Stimulated activated naive CD4-positive, alpha-beta T cell treated with Interleukin-2 at 50 U/mL for 16 hours (primary cell): ENCODE measurements at places on chromosomes 6 and 20.

DNA sequence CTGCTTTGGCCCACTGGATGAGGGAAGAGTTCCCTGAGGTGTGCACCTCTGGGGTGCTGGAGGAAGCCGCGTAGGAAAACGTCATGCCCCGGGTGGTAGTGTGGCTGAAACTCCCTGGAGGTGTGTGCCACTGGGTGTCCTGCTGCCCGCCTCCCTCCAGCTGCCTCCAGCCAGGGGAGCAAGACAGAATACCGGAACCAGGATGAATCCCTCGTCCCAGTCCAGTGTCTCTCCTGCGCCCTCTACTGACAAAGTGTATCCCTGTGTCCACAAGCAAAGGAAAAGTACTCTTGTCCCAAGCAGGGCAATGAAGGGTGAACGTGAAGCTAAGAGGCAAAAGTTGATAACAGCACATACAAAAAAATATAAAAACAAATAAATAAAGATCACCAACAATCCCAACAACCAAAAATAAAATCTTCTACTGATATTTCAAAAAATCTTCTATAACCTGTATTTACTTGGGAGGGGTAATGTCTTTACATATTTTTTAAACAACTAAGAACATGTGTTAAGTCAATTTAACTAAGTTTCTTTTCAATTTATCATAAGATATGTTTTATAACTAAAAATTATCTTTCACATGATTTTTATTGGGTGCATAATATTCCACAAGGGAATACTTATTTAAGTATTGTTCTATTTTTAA lies 437.6 kb downstream of the MAFB start:
- no peak for DNase-seq

- DNase-seq: no peak
These were observed 83.1 kb downstream of the THBS2 start for GRCh38 chr6:169170583-169170955.

- no peak for DNase-seq
These were observed 92.9 kb downstream of the PLEKHG1 start for GRCh38 chr6:150692604-150693003.

DNA sequence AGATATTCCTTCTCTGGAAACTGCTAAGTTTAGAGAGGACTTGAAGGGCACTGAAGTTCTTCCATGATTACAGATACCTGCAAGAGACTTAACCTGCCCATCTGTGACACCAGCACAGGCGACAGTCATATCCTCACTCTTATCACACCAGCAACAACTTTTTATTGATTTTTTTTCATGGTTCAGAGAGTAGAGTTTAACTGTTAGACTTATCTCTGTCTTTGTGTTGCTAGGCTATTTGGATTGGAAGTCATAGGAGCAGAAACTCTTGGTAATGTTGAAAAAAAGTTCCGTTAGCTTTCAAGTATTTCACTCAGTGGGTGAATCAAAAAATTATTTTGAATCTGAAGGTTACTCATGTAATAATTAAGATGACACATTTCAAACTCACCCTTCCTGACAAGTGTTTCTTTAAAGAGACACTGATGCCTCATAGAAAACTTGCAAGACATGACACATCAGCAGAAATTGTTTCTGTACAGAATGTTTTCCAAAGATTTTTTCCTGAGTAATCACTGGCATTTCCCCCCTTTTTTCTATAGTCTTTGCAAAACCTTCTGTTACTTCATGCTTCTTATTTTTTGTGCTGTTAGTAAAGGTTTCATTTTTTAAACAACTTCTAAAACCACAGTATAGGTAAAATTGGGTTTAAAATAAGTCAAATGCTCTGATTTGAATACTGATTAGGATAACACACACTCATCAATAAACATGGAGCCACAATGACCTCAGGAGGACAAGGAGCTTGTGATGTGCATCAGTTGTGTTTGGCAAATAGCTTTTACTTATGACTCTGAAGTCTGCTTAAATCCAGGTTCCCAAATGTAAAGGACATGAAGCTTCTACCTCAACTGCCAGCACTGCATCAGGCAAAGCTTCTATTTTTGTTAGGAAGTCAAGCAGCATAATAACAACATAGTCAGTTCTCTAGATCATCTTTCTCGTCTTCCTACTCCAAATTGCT lies 252.9 kb upstream of the MAN1A1 start:
- no peak for DNase-seq

DNA sequence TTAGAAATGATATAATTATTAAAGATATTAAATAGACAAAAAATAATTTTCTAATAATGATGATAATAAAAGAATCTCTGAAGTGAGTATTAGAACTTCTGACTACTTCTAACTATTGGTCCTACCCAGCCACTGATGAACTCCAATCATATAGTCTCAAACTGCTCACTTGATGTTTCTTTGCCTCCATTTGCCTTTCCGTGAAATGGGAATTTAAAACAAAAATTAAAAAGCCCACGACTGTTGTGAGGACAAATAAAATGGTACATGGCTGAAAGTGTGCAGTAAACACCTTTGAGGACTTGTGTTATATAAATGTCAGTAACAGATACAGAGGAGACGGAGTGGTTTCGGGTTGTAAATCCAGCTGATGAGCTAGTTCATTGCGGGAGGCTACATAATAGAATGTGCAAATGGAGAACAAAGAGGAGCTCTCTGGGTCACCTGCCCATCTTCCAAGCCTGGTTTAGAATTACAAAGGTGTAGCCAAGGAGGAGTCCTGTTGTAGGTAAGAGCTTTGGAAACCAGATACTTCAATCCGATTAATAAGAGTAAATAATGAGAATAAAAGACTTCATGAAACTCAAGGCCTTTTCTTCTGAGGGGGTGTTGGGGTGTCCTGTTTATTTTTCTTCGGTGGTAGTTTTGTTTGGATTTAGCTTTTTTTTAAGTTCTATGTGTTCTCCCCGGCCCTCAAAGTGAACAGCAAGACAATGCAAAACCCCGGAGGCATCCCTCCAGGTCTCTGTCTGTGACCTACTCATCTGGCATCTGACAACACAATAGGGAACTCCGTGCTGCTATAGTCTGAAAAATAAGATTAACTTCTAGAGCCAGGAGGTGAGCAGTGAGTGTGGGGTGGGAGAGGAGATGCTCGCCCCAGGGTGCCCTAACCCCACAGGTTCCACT lies 4.4 kb upstream of the PXDC1 start:
- DNase-seq: no peak

GRCh38 chr6:74826263-74826662 lies 379.6 kb downstream of the COL12A1 start:
- no peak for DNase-seq

- DNase-seq: no peak
These were observed 21.7 kb downstream of the CST9L start for GRCh38 chr20:23546435-23547144.

GRCh38 chr20:45987108-45987780 lies 15.2 kb upstream of the ZNF335 start:
- peak; percentile 66 for DNase-seq

- DNase-seq: no peak
These were observed 8.8 kb downstream of the PKIG start for GRCh38 chr20:44590980-44591778.

DNA sequence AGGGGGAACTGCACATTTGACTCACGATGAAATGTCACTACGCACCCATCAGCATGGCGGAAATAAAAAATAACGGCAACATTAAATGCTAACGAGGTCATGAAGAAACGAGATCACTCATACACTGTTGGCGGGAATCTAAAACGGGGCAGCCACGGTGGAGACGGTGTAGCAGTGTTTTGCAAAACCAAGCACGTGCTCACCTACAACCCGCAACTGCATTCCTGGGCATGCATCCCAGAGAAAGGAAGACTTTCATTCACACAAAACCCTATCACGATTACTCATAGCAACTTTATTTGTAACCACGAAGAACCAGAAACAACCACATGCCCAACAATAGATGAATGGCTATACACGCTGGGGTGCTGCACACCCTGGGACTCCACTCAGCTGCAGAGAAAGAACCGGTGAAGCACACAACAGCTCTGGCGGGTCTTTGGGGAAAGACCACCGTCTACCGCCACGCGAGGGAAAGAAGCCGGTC lies 77.0 kb downstream of the YTHDF1 start:
- no peak for DNase-seq

DNA sequence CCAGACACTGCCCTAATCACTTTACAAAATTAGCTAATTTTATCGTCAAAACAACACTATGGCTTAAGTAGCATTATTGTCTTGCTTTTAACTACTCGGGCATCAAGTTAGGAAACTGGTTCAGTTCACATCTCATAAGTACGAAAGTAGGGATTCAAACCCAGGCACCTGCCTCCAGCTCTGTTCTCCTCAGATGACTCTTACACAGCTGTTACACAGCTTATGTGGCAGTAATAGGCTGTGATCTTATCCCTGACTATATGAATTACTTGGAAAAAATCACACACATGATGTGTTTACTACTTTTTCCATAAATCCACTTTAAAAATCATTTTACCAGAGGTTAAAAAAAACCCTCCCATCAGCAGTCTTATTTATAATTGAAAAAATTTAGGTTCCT lies 389.2 kb upstream of the FLRT3 start:
- DNase-seq: no peak

GRCh38 chr20:53872561-53873229 lies 197.7 kb downstream of the BCAS1 start:
- DNase-seq: peak; percentile 37

DNA sequence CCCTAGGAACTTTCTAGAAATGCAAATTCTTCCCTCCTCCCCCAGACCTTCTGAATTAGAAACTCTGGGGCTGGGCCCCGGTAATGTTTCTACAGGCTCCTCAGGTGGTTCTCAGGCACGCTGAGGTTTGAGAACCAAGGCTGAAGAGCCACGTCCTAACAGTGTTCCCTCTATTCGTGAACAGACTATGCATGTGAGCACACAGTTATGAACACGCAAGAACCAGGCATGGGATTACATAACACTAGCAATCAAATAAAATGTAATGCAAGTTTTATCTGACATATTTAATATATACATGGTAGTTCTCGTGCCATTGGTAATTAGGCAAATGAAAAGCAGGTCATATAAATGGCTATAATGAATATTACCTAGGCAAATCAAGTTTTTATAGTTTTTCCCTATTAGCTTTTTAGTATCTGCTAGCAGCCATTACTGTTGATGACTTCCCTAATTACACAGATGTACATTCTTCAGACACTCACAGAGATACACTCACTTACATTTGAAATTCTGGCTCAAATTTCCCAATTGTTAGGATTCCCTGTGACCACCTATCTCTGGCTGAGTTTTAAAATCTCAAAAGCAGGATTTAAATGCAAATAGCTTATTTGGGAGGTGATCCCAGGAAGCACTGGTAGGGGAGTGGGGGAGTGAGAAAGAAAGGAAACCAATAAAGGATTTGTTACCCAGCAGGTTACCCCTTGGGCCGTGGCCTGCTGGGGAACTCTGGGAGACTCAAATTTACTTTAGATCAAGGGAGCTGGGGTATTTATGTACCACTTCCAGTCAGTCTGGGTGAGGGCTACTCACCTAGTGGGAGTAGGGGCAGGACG lies 104.1 kb downstream of the TCP11 start:
- no peak for DNase-seq

DNA sequence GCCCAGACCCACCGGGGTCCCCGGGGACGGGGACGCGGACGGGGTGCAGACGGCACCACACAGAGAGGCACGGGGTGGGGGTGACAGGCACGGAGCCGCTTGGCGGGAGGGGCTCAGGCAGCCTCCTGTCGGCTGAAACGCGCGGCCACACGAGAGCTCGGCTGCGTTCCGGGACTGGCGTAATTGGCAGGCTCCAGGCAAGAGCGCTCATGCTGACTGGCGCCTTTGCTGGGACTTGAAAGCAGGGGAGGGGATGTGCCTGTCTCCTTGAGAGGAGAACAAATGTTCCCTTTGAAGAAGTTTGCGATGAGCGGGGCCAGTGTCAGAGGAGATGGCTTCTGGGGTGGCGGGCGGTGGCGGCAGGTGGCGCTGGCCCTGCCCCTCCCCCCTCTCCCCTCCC lies 25.8 kb downstream of the BHLHE23 start:
- peak; percentile 8 for DNase-seq

- DNase-seq: no peak
These were observed 481.2 kb downstream of the HAO1 start for GRCh38 chr20:7459083-7459482.

- DNase-seq: no peak
These were observed 44.3 kb downstream of the ABHD12 start for GRCh38 chr20:25346349-25346748.

GRCh38 chr6:124947971-124948451 lies 14.2 kb upstream of the RNF217 start:
- DNase-seq: no peak

GRCh38 chr20:12764053-12764452 lies 244.7 kb upstream of the SPTLC3 start:
- DNase-seq: no peak

- no peak for DNase-seq
These were observed 347.1 kb downstream of the CD83 start for GRCh38 chr6:14464716-14465115.

- DNase-seq: no peak
These were observed 84.2 kb downstream of the HUS1B start for GRCh38 chr6:572596-573265.

DNA sequence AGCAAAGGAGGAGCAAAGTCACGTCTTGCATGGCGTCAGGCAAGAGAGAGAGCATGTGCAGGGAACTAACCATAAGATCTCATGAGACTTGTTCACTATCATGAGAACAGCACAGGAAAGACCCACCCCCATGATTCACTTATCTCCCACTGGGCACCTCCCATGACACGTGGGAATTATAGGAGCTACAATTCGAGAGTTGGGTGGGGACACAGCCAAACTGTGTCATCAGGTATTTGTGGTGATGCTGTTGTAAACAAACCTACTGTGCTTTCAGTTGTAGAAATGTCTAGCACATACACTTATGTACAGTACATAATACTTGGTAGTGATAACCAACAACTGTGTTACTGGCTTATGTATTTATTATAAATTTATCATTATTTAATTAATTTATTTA lies 128.3 kb downstream of the UTRN start:
- no peak for DNase-seq

- no peak for DNase-seq
These were observed 47.4 kb downstream of the PKIB start for GRCh38 chr6:122657601-122658000.

GRCh38 chr6:25169553-25169952 lies 109.6 kb upstream of the CARMIL1 start:
- no peak for DNase-seq

GRCh38 chr6:30129265-30130178 lies 6.4 kb upstream of the TRIM40 start:
- no peak for DNase-seq
